ENCODE measurements at places on chromosomes 5 and 9.
A peak's percentile ranks its signal among the peaks of the same experiment; 100 is the strongest.

DNA sequence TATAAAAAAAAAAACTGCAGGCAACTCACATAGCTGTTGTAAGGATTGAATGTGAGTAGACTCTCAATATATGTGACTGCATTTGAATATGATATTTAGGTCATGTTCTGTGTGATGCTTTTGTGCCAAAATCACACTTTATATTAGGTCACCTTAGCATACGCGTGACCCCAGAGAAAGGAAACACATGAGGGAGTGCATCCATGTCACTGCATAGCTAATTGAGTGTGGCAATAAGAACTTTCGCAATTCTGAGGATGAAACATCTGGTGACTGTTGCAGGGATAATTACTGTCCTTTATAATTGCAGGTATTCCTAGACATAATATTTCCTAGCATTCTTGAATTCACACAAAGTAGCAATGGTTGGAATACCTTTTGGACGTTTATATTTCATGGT lies 459.5 kb upstream of the KLF4 start:
- DNase-seq: no peak

GRCh38 chr9:90460220-90460619 lies 182.4 kb downstream of the DIRAS2 start:
- DNase-seq: no peak

DNA sequence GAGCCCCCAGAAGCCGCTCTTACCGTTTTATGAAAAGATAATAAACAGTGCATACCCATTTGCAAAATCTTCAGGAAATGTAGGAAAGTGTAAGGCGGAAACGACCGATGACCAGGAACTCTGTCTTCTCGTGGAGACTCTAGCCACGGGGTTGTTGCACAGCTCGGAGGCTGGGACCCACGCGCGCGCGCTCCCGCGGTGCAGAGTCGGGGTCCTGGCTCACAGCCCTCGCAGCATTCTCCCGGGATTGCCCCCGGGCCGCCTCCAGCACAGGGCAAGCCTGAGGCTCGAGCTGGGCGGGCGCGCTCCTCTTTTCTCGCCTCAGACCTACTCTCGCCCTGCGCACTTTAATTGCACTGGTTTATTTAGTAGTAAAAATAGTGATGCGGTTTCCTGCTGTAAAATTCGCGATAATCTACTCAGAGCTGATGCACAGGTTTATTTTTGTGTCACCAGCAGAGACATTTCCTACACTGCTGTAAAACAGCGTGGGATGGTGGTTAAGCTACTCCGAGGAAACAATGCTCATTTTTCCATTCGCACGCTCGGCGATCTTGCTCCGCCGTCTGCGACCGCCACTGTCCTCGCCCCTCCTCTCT lies 15.5 kb downstream of the TRIM7 start:
- peak; percentile 86 for DNase-seq

DNA sequence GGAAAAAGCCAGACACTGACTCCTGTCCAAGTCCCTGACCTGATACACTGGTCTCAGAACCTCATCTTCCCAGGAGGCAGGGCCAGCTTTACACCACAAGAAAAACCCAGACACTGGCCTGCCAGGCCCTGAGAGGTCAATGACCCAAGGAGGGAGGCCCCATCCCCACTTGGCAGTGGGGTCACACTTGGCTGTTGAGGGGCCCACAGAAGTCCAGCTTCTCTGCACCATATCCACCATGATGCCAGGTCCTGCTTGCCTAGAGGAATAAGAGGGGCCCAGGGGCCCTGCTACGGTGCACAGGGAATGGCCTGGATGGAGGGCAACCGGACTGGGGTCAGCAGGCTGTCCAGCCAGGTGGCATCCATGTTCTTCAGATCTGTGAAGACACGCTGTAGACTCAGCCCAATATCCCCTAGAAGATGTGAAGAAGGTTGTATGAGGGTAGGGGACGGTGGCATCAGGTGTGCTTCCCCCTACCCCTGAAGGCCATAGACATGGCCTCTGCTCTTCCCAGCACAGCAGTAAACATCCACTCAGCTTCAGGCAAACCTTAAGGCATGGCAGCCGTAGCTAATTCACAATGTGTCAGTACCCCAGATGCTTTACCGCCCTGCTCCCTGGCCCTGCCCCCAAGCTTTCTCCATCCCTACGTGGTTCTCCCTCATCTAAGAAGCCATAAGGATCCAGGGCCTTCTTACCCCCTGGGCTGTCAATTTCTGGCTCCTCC lies 6.7 kb downstream of the IRF1 start:
- DNase-seq: no peak
